ENCODE measurements at places on chromosomes 4 and X.

DNA sequence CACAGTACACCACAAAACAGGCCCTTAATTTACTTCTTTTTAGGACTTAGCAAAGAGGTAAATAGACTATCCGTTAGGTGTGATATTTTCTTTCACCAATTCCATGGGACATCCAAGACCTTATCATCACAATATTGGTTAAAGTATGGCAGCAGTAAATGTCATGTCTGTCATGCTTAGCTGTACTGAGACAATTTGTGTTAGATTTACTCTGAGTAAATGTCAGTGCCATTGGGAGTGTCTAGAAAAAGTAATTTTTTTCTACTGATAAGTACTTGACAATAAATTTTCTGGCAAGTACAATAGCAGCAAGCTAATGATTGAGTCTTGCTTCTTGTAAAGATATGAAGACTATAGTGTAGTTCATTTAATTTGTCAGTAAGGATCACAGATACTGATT is 756.1 kb downstream of the FAM133A start:
- DNase-seq: no peak

DNA sequence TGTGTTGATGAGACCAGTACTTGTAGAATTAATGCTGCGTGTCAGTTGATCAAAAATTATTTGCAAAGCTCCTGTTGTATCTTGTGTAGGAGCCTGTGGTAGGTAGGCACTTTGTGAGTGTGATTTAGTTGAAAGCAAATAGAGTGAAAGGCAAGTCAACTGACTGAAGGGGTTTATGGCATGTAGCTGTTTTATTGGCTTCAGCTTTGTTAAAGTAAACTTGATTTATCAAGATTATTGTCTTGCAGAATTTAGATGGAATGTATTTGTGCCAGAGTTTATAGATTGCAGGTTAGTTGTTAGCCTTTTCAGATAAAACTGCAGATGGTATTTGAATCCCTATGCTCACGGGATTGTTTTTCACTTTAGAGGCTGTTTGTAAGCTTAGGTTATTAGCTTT is 128.0 kb downstream of the FRAS1 start:
- DNase-seq: no peak

DNA sequence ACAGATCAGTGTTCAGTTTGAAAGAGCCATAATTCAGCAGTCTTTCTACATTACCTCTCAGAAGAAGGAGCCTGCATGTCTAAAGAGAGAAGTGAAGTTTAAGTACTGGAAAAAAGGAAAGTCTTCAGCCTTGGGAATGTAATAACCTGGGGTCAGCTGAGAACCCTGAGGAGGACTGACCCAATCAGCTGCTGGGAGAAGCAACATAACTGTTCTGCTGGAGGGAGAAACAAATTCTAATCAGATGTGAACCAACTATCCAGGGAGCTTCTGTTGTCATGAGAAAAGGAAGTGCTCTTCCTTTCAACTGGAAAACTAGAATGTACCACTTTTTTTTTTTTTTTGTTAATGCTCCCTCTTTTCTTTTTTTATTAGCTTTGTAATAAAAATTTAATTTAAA is 64.5 kb upstream of the PDE5A start:
- no peak for DNase-seq

DNA sequence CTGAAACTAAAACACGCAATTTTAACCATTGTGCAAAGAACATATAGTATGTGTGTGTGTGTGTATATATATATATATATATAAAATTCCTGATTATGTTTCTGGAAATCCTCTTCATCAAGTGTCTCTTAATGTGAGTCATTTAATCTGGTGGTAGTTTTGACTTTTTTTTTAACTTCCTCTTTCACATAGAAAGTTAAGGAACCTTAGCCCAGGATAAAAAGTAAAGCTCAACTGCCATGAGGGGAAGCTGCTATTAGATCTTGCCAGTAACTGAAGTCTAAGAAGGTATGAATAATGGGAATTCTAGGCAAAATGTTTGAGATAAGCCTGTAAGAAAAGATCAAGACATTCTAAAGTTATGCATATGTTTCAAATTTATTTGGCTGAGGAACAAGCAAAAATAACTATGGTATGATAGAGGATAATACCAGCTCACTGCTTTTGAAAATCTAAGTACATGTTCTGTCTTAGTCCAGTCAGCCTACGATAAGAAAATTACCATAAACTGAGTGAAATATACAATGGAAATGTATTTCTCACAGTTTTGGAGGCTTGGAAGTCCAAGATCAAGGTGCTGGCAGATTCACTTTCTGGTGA is 757.0 kb downstream of the TRAM1L1 start:
- DNase-seq: no peak

DNA sequence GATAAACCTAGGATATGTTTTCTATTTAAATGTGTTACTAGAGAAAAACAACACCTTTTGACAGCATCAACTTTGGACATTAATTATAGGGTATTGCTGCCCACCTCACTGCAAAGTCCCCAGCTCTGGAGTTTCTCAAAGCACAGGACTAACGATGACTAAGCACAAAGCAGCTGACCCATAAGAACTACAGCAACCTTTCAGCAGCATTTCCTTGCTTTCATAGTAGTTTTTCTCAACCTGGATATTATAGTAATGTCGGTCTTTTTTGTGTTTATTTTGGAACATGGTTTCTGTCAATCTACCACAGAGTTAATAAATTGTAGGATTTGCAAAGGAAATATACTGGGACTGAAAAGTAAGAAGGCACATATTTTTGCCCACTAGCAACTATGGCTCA is 21.5 kb downstream of the HHIP start:
- DNase-seq: no peak

- no peak for DNase-seq
Observed at GRCh38 chr4:6335040-6335590, 65.5 kb downstream of the WFS1 start.

DNA sequence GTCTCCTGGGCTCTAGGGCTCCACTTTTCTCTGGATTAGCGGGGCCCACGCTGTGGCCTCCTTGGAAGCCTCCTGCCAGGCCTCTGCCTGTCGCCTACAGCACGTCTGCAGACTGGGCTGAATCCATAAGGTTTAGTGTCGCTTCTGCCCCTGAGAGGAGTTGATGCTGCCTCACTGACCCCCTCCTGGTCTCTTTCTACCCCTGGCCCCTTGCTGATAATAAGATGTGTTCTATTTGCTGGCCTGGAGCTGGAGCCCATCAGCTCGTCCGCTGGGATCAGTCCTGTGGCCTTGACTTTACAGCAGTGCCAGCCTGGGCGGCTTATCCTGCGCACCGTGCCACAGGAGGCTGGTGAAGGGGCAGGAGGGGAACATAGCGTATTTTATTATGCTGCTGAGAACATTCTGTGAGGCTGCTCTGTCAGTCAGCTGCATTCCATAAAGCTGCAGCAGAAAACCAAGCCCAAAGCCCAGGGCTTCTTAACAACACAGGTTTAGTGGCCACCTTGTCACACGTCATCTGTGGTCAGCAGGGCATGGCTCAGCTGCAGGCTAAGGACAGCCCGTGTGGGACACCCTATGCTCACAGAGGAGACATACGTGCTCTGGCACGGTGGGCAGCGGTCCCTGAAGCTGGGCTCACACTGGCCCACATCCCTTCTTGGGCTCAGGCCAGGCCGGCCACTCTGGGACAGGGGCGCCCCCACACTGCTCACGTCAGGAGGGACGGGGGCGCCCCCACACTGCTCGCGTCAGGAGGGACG is 29.3 kb upstream of the HGFAC start:
- DNase-seq: no peak

DNA sequence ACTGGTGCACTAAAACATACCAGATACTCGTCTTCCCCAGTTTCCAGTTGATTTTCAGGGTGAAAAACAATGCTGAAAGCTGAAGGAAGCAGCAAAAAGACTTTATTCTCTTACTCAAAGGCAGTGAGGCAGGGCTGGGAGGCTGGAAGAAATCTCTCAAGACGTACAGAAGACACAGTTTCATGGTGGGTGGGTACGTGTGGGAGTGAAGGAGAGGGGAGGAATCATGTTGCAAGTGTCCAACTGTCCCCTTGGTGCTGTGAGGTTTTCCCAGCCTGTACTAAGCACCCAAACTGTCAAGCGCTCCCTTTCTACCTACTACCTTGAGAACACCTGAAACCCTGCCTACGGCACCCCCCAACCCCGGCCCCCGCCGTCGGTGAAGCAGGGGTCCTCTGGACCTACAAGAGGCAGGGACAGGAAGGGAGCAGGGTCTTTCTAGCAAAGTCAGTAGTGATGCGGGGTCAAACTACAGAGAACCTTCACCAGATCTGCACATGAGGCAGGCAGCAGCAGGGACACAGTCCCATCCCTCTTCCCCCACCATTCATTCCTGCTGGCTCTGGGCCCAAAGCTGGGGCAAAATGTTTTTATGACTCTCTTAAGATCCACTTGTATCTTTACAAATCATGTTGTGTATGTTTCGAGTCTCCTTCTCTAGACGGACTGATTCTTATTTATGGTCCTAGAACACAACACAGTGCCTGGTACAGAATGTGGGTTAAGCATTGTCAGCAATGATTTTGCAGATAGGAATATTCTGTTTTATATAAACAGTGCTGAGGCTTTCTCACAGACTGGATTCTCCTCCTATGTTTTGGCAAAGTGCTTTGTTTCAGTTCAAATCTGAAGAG is 2.4 kb upstream of the SETD7 start:
- DNase-seq: no peak

- DNase-seq: no peak
Observed at GRCh38 chr4:13777341-13777740, 149.8 kb upstream of the BOD1L1 start.

GRCh38 chr4:53644607-53645006 is 53.3 kb upstream of the LNX1 start:
- no peak for DNase-seq

DNA sequence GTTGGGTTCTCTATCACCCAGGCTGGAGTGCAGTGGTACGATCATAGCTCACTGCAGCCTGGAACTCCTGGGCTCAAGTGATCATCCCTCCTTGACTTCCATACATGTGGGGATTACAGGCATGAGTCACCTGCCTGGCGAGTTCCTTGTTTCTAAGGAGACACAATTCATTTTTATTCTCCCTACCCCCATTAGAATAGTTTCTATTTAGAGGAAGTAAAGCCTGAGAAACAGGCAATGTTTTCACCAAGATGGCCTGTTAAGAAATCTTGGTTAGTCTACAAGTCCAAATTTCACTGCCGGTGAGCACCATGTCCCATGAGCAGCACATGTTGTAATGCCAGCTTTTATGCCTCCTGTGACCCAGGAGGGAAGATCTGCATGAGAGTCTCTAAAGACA is 5.7 kb downstream of the CYBB start:
- DNase-seq: no peak

DNA sequence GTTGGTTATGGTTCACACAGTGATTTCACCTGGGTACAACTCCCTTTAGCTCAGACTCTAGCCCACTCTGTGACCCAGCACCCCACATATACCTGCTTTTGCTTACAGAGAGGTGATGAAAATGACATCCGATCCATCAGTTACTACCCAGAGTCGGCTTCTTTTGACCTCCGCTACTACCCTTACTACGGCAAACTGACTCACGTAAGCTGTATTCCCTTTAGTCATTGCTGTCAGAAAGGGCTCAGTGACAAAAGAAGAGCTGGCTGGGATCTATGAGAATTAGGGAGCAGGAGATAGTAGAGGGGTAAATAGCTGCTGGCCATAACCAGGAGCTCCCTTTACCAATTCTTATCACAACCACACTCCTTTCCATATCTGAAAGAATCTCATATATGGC is 16.7 kb downstream of the ATP1B4 start:
- no peak for DNase-seq

- DNase-seq: no peak
Observed at GRCh38 chr4:104593019-104593418, 98.3 kb upstream of the CXXC4 start.

GRCh38 chr4:110108422-110108821 is 90.0 kb downstream of the ELOVL6 start:
- DNase-seq: no peak

DNA sequence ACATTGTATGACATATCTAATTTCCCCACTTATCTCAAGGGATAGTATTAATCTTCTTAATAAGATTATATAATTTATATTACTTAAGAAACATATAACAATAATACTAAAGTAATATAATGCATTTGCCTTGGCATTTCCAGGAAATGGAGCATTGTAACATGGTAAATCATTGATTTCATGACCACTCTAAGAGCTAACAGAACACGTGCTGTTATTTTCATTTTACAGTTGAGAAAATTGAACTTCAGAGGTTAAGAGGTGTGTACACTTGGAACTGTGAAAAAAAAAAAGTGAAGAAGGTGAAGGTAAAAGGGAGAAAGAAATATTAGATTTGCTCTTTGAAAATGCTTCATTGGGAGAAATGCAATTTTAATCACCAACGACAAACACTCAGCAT is 522.6 kb downstream of the IL15 start:
- DNase-seq: no peak

DNA sequence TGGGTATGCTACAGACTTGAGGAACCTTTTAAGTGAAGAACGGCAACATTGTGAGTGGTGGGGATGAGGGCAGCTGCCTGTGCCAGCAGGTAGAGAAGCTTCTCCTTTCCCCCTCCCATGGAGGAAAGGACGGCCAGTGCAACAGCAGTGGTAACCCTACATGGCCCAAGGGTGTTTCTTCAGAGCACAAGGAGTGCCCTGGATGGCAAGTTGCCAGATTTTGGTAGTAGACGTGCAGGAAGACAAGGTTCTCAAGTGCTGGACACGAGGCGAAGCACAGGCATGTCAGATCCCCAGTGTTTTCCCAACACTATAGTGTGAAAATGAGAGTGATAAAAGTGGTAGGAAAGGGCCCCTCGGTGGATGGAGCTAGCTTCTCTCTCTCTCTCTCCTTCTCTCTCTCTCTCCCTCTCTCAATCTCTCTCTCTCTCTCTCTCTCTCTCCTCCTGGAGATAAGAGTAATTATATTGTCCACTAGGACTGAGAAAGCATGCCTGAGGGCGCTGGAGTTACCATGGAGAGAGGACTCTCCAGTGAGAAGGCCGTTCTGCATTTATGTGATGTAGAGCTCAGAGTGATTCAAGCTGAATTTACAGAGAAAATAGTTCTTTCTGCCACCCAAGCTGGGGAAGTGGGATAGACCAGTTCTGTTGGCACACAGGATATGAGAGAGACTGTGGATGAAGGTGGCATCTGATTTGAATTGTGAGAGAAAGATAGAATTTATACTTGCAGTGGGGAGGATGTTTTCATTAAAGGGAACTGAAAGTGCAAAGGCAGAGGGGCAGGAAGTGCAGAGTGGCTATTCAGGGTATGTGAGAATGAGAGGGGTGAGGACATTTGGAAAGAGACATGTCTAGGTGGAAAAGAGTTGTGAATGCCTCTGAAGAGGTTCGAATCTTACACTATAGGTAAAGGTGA is 25.7 kb upstream of the TRPC3 start:
- no peak for DNase-seq
